HS-5 (cell line): ENCODE measurements at places on chromosomes 3 and 15.

- no peak for DNase-seq
Measured at GRCh38 chr3:80542456-80542855, 774.7 kb upstream of the ROBO1 start.

- DNase-seq = no peak
Measured at GRCh38 chr3:38255627-38256026, 10.0 kb upstream of the SLC22A13 start.

GRCh38 chr3:195766671-195767070 is 45.1 kb downstream of the MUC4 start:
- DNase-seq = no peak

DNA sequence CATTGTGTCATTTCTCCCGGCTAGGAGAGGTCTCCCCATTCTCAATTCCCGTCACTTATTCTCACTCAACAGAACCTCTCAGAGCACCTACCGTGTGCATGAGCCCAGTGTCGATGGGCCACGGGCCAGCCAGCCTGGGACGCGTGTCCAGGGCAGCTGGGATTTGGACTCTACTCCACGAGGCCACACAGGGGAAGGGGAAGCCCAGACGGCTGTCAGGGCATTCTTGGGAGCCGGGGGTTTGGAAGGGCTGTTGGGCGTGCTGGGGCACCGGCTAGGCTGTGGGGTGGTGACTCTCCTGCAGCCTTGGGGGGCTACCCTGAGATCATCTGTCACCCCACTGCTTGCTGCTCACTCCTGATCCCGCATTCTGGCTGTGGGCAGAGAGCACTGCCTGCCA is 41.7 kb upstream of the PCSK6 start:
- no peak for DNase-seq

- no peak for DNase-seq
Measured at GRCh38 chr3:193716150-193716549, 123.1 kb downstream of the OPA1 start.

GRCh38 chr3:64871834-64872249 is 184.0 kb upstream of the ADAMTS9 start:
- no peak for DNase-seq

DNA sequence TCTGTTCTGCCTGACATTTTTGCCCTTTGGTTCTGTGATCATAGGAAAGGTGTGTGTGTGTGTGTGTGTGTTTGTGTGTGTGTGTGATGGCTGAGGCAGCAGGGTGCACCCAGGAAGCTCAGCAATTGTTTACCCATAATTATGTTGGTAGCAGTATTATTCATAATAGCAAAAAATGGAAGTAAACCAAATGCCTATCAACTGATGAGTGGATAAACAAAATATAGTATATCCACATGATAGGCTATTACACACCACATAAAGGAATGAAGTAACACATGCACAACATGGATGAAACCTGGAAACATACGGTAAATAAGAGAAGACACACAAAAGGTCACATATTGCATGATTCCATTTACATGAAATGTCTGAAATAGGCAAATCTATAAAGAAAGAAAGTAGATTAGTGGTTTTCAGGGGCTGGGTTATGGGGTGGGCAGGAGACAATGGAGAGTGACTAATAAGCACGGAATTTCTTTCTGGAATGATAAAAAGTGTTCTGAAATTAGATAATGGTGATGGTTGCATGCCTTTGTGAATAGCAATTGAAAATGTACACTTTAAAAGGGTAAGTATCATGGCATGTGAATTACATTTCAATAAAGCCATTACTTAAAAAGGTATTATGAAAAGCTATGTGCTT is 167.2 kb downstream of the POLR2M start:
- peak; percentile 90 for DNase-seq

- no peak for DNase-seq
Measured at GRCh38 chr3:193498215-193498614, 56.5 kb downstream of the ATP13A4 start.

- no peak for DNase-seq
Measured at GRCh38 chr3:10553591-10554235, 48.3 kb upstream of the ATP2B2 start.

- peak; percentile 35 for DNase-seq
Measured at GRCh38 chr3:62882676-62883200, 7.5 kb upstream of the CADPS start.

- no peak for DNase-seq
Measured at GRCh38 chr15:32104061-32104995, 74.0 kb downstream of the CHRNA7 start.

DNA sequence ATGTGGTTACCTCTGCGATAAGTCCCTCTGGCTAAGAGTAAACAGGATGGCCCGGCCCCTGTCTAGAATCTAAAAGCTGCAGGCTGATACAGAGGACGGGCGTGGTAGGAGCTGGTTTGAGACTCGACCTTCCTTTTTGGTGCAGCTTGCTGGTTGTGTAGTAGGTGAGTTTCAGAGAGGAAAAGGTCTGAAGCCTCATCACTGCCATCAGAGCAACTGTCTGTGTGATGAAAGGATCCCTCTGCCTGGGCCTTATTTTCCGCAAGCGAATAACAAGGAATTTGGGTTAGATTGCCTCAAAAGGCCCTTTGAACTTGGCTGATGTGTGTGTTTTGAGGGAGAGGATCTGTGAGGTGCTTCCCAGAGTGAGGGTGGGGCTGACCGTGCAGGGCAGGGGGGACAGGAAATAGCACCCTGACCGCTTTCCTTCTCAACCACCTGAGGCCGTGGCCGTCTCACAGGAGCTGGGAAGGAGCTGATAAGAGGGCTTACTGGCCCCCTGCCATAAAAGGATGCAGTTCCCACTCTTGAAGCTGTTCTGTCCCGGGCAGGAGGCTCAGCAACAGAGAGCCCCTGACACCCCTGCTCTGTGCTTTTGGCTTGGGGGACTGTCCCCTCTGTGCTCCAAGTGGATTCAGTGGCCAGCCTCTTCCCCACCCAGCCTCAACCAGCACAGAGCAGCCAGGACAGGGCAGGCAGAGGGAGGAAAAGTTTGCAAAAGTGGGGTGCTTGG is 45.6 kb upstream of the TFRC start:
- no peak for DNase-seq

GRCh38 chr3:28836199-28836598 is 444.7 kb upstream of the RBMS3 start:
- DNase-seq = no peak

DNA sequence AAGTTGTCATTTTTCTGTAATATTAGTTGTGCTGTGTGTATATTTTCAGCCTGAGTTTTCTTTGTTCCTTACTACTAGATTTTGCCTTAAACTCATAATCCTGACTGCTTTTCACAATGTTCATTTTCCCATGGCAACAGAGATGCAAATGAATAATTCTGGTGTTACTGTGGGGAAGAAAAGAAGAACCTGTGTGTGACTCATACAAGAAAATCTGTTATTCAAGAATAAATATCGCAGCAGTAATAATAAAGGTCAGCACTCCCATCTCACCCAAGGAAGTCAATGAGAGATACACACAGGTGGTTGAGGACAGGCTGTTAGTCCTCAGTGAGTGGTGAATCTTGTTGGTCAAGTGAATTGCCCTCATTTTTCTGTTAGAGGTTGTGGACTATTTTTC is 656.6 kb upstream of the NAALADL2 start:
- DNase-seq = no peak

DNA sequence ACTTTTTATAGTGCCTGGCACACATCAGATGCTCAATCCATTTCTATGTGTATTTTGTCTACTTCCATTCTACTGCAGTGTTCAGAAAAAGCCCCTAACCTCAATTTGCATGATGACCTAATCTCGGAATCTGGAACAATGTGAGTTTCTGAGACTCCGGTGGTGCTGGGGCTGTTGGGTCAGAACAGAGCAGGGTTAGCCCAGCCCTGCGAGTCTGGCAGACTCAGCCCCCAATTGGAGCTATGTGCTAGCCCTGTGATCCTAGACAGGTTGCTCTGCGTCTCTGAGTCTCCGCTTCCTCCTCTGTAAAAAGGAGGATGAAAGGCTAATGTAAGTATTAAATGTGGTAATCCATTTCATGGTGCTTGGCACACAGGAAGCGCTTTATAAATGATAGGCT is 95.0 kb upstream of the ICE2 start:
- DNase-seq = no peak

- DNase-seq = no peak
Measured at GRCh38 chr15:94238539-94239118, 7.3 kb downstream of the MCTP2 start.

GRCh38 chr15:31932576-31932975 is 97.7 kb upstream of the CHRNA7 start:
- peak; percentile 49 for DNase-seq

DNA sequence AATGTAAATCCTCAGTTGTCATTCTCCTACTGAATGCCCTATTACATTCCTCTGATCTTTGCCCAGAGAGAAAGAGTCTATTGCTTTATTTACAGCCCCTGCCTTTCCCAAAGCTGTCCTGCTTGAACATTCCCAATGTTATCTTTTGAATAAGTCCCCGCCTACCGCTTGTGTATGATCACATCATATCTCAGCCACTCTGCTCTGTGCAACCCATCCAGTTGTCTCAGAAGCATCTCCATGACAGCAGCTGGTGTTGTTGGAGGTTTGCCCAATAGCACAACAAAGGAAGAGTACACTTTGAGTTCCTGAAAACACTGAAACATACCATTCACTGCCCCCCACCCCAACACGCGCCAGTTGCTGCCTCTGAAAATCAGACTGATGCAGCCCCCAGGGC is 22.0 kb upstream of the FAM3D start:
- DNase-seq = no peak

- no peak for DNase-seq
Measured at GRCh38 chr3:100982710-100983109, 10.5 kb downstream of the ABI3BP start.

GRCh38 chr3:77933926-77934325 is 894.0 kb downstream of the ROBO2 start:
- DNase-seq = no peak

DNA sequence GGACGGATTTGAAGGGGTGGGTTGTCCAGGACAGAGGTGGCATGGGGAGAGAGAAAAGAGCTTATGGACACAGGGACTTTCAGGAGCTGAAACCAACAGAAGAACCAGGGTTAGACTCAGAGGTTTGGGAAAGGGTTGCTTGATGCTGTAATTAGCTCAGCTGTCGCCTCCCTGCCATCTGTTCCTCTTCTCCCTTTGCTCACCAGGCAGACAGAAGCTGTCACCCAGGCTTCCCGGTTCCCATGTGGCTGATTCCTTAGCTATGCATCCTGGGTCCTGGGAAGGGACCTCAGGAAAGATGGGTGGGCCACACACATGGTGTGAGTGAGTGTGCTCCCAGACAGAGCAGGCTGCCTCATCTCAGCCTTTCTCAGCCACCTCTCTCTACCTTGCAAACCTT is 14.1 kb downstream of the PTPN23 start:
- no peak for DNase-seq

GRCh38 chr3:196654006-196654734 is 14.7 kb downstream of the NRROS start:
- DNase-seq = no peak

DNA sequence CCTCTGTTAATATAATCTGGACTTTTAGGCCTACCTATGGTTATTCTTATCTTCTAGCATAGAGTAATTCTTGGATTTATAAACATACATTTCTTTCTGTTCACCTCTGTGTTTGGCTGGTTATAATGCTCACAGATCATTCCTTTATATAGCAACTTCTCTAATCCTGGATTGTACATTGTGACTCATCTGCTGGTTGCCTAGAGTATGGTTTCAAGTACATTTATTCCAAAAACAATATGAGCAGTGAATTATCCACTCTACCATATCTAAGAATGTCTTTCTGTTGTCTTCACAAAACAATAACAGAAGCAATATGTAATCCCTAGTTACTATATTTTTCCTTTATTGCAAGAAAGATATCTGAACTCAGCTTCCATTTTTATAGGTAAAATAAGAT is 35.3 kb downstream of the FSIP1 start:
- no peak for DNase-seq

GRCh38 chr3:155872904-155873646 is 2.6 kb downstream of the GMPS start:
- DNase-seq = no peak

DNA sequence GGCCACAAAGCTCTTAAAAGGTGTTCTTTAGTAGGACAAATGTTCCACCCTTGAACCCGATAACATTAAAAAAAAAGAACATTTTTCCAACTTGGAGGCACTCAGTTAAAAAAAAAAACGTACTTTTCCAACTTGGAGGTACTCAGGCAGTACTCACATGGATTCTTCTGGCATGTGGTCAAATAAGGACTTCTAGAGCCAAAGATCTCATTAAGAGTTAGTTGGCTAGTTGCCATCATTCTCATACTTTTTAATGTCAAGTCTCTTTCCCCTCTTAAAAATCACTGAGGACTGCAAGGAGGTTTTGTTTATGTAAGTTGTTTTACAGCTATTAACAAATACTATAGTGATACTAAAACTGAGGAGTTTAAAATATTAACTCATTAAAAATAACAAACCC is 101.0 kb downstream of the CADPS start:
- DNase-seq = no peak

- peak; percentile 98 for DNase-seq
Measured at GRCh38 chr3:111735243-111735758, 123.8 kb upstream of the PHLDB2 start.

DNA sequence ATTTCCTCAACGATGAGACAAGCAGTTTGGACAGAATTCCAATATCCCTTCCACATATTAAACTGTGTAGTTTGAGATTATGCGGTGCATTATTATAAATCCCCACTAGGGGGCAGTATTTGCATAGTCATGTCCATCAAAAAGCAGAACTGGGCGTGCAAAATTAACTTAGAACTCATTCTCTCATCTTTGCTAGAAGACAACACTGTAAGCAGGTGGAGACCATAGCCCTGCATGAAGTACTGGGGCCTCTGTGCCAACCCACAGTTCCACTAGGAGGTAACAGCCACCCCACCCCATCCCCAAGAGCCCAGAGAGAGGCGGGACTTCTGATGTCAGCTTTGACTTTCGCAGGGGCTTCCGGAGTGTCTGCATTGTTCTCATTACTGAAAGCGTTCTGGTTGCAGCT is 106.6 kb upstream of the TMC3 start:
- DNase-seq = peak; percentile 36

DNA sequence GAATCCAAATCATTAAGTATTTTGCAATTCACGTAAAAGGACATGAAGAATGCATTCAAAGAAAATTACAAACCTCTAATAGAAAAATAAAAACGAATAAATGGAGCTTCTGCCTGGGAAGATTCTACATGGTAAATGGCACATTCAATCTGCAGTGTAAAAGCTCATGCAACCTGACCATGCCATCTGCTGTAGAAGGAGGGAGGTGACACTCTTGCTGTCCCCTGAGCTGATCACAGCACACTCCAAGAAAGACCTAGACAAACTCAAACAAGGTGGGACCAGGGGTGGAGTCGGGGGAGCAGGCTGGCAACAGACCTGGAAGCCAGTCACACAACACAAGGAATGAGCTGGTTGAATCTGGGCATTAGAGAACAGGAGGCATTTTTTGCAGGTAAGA is 101.8 kb downstream of the BDH1 start:
- DNase-seq = no peak

DNA sequence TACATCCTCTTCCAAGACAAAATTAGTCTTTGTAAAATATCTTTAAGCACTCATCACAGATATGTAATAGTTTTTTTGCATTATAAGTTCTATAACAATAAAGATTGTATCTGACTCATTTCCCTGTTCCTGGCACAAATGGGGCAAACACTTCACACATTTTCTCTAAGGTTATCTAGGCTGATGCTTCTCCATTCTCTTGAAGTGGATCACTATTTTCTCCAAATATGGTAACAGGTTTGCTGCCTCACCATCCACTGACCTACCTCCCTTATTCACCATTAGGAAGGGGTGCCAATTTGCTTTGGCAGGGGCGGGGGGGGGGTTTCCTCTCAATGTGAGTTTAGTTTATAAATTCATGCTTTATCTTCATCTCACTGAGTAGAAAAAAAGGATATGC is 767.7 kb upstream of the LMCD1 start:
- DNase-seq = no peak
